T47D (cell line): ENCODE measurements at places on chromosomes 6 and 20.

DNA sequence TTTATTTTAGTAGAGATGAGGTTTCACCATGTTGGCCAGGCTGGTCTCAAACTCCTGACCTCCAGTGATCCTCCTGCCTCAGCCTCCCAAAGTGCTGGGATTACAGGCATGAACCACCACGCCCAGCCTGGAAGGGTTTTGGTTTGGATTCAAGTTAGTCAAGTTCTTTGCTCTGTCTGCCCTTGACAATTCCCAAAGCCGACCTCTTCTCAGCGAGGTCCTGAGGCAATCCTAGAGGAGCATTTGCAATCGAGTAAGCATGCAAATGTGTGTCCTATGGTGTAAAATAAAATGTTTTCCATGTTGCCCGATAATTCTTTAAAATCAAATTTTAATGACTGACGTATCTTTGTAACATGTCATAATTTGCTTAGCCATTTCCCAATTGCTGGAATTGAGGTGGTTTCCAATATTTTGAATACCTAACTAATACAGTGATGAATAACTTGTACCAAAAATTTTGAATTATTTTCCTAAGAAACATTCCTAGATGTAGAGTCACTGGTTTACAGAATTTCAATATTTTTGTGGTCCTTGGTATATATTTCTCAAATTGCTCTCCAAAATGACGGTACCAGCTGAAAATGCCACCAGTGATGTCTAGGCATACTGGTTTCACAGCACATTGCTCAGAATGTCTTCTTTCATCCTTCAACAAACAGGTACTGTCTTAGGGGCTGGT lies 38.7 kb downstream of the GTF2H5 start:
- DNase-seq = no peak

- no peak for DNase-seq
Measured at GRCh38 chr20:19070681-19071445, 141.6 kb upstream of the SLC24A3 start.

GRCh38 chr6:55994531-55994930 lies 119.1 kb upstream of the BMP5 start:
- DNase-seq = no peak

- DNase-seq = no peak
Measured at GRCh38 chr6:69416776-69417175, 380.0 kb downstream of the LMBRD1 start.

DNA sequence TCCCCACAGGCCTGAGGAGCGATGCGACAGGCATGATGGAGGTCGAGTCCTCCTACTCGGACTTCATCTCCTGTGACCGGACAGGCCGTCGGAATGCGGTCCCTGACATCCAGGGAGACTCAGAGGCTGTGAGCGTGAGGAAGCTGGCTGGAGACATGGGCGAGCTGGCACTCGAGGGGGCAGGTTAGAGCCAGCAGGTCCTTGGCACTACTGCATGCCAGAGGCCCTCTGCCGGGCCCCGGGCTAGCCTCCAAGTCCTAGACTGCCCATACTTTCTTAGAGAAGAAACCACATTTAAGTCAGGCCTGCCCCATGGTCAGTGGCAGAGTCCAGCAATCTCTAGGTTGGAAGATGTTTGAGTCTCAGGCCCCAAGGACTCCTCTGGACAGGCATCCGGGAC lies 32.1 kb downstream of the PKIG start:
- DNase-seq = no peak

- DNase-seq = no peak
Measured at GRCh38 chr6:53771785-53772624, 22.8 kb upstream of the LRRC1 start.

- no peak for DNase-seq
Measured at GRCh38 chr6:131643855-131644460, 6.9 kb downstream of the ENPP3 start.

- DNase-seq = no peak
Measured at GRCh38 chr6:64683682-64684081, 1023.3 kb downstream of the EYS start.

GRCh38 chr6:53943395-53943794 lies 148.6 kb downstream of the LRRC1 start:
- DNase-seq = no peak

GRCh38 chr20:48461091-48461734 lies 366.6 kb downstream of the PREX1 start:
- no peak for DNase-seq

DNA sequence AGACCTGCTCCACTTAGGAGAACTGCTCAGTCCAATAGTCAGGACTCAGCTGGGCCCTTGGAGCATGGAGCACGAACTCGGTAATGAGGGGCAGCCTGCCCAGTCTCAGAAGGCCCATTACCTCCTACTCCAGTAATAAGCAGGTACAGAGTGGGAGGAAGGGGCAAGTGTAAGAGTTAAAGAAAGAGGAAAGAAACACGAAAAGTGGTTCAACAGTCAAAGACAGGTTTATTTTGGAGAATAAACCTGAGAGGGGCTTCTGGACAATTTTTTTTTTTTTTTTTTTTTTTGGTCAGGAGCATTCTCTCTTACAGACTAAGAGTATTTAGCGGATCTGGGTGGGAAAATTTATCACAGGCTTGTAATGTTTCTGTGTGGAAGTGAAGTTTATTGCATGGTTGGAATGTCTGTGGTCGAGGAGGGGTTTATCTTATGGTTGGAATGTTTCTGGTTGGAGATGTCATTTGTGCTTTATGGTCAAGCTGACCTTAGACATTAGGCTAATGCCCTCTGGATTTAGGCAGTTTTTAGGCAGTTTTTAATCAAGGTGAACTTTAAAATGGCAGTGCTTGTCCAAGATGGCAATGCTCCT lies 340.1 kb downstream of the BCKDHB start:
- no peak for DNase-seq
